ENCODE measurements at places on chromosomes 2 and 18.

DNA sequence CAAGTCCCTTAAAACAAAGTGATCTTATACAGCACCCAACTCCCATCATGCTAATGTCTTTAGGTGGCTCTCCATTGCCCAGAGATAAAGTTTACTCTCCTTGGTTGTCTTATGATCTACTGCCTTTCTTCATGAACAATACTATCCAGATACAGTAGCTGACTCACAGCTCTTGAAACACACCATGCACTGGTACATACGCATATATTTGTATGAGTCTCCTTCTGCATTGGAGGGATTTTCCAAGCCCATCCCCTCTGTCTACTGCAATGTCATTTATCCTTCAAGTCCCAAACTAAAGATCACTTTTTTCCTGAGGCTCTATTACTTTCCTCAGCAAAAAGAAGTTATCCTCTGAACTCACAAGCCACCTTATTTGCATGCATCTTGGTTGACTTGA lies 84.7 kb upstream of the LRATD1 start:
- no peak for DNase-seq

DNA sequence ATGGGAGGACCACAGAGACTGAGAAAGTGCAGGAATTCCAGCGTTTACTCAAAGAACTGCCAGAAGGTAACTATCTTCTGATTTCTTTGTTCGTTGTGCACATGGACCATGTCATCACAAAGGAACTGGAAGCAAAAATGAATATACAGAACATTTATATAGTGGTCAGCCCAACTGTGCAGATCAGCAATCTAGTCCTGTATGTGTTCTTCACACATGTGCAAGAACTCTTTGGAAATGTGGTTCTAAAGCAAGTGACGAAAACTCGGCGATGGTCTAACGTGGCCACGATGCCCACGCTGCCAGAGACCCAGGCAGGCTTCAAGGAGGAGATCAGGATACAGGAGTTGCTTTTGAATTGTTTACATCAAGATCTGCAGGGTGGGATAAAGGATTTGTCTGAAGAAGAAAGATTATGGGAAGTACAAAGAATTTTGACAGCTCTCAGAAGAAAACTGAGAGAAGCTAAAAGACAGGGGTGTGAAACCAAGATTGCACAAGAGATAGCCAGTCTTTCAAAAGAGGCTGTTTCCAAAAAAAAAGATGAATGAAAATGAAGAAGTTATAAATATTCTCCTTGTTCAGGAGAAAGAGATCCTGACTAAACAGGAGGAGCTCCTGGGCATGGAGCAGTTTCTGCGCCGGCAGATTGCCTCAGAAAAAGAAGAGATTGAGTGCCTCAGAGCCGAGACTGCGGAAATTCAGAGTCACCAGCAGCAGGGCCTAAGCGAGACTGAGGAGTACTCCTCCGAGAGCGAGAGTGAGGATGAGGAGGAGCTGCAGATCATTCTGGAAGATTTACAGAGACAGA lies 8.3 kb upstream of the CHST10 start:
- DNase-seq, result no peak

GRCh38 chr2:196742685-196743084 lies 56.8 kb downstream of the GTF3C3 start:
- DNase-seq, result no peak

DNA sequence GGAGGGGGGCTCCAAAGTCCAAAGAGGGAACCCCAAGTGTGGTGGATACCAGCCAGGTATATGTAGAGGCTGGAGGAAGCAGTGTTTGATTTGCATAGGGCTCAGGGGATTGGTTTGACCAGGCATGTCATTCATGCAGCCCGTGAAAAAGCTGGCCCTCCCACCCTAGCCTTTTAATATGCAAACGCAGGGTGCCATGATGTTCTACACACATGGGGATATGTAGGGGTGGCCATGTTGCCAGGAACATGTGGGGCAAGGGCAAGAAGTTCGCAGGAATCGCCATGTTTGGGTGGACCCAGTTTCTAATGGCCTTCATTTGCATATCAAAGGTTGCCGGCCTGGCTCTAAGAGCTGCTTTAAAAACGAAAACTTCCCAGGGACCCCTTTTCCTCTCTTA lies 33.6 kb downstream of the B3GNT7 start:
- DNase-seq, result no peak

DNA sequence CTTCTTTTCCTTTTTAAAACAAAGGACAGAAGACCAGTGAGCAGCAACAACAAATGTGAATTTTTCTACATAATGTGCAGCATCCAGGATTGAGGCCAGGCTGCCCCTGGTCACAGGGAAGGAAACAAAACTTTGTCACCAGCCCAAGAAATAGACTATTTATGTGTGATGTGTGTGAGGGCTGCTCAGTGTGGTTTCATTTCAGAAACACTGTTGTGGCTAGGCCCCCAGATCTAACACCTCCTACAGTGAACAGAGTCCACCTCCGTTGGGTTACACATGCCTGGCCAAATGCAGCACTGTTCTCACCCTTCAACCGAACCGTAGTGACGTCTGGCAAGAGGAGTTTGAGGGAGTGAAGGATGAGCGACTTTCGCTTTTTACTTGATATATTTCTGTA lies 146.3 kb upstream of the RIOK3 start:
- DNase-seq, result no peak

DNA sequence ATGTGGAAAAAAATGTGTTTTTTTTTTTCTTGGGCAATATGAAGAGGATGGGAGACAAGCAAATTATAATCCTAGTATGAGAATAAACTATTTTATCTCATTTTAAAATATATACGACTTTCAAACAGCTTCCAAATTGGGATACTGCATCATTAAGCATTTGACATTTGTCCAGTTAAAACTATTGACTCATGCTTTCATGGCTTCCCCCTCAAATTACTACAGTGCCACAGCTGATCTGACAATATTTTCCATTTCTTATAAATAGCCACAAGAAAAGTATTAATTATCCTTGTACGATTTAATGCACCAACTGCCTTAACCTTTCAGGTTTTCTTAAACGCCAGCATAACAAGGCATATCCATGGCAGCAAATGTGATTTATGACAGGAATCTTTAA lies 1134.8 kb upstream of the ZEB2 start:
- DNase-seq, result no peak

DNA sequence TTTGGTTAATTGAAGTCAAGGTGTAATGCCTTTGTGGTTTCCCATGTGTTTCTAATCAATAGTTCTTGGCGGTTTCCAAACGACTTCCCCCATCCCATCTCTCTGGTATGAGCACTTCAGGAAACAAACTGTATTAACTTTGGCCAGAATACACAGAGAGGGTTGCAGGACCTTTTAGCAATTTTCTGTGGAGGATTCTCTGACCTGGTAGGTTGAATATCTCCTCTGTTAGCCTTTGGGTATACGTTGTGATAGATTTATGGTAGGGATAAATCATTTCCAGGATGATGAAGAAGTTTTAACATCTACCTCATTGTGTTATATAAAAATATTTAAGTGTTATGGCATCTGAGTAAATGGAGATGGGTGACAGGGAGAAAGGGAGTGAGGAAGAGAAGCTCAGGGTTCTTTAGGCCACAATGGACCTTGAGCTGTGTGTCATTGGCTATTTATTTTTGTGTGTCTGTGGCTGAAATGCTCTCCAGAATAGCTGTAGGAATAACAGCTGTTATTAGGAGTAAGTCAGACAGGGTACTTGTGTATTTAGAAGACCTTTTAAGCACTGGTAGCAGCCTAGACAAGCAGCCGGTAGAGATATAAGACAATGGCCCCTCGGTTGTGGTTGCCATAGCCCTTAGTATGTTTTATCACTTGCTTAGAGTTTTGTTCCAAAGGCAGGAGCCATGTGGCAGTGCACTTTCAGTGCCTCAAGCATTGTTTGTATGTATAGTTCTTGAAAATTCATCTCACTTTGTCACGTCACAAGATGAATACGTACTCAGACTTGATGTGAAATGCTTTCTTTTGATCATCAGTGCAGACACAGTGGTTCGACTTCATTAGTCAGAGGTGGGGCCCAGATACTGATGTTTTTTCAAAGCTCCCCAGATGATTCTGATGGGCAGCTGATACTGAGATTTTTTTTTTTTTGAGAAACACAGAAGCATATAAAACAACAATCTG lies 91.1 kb downstream of the FMNL2 start:
- no peak for DNase-seq

DNA sequence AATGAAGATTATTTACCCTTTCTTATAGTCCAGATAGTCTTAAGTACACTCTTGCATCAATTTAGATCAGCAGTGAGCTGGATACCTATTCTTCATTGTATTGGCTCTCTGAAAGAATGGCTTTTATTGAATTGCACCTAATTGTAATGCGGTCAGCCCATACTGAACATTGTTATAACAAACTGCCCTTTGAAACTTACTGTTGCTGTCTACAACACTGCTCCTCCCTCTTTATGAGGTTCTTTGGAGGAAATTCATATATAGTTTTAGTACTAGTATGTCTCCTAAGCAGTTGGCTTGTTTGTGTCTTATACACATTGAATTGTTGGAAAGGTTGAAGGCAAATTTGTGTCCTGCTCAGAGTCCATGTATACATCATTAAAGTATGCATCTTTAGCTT lies 66.5 kb upstream of the UGP2 start:
- DNase-seq, result no peak

DNA sequence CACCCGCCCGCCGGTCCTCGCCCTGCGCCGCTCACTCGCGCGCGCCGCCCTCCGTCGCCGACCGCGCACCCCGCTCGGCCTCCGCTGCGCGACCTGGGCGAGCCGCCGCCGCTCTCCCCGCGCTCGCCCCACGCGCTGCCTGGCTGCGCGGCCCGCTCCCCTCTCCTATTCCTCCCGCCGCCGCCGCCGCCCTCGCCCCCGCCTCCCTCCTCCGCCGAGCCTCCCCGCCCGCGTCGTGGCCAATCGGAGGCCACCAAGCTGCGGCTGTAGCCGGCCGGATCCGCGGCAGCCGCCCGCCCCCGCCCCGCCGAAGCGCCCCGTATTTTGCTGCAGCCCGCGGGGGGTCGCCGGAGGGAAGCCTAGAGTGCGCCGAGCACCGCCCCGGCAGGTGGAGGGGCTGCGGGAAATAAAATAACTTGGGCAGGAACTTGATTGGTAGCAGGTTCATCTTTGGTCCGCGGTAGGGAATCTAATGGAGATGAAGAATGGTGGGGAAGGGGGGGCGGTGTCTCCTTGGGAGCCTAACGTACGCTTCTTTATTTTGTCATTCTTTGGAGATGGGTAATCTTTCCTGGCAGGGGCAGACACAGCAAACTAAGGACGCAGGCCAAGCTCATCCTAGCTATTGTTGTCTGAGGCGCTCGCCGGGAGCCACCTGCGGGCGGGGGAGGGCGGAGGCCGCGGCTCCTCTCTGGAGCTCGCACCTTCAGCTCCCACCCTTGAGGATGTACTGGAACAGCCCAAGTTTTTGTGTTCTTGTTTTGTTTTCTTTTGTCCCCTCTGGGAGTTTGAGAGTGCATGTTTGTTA lies 1.1 kb upstream of the CDH2 start:
- DNase-seq, result no peak

DNA sequence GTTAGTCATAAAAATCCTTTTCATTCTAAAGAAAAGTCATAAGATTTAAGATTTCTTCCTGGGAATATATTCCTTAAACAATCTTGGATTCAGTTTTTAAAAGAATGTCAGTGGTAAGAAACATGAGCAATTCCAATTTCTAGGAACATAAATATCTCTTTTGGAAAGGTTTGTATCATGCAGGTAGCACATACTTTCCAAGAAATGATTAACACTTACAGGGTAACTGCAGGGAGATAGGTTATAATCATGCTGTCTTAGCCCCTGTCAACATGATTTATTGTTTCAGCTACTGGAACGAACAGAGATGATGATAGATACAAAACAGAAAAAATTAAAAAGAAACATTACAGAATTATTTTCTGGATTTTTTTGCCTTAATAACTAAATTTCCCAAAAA lies 1537.7 kb downstream of the LRP1B start:
- no peak for DNase-seq

DNA sequence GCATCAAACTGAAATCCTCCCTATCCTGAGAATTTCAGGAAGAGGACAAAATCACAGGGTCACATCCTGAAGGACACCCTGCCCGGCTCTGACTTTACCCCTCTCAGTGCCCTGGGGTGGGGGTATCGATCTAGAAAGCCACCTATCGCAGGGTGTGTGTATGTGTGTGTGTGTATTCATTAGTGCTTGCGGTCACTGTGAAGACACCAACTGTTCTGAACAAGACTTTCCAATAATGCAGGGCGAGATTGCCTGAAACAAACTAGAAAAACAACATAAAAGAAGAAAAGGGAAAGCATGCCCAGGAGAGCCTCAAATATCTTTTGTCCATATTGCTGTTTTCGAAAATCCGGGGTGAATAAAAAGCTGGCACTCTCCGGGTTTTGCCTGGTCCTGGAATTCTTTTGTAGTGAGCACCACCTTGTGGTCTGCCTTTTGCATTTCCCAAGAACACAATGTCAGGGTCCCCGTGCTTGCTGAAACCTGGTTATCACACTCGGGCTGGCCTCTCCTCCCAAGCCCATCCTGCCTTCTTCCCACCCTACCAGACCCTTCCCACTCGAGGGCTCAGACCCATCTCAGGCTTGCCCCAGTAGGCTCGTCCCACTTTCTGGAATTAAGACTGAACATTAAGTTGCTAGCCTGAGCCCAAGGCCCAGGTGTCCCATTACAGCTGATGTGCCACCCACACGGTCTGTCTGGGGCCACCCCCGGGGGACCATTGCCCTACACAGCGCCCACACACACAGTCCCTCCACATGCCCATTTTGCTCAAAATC lies 25.0 kb upstream of the COPS8 start:
- DNase-seq, result peak; percentile 7

DNA sequence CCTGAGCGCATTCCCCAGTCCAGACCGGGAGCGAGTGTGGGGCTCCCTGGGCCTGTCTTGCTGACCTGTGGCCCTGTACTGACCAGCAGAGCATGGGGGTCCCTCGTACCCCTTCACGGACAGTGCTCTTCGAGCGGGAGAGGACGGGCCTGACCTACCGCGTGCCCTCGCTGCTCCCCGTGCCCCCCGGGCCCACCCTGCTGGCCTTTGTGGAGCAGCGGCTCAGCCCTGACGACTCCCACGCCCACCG lies 5.3 kb downstream of the NEU4 start:
- no peak for DNase-seq

DNA sequence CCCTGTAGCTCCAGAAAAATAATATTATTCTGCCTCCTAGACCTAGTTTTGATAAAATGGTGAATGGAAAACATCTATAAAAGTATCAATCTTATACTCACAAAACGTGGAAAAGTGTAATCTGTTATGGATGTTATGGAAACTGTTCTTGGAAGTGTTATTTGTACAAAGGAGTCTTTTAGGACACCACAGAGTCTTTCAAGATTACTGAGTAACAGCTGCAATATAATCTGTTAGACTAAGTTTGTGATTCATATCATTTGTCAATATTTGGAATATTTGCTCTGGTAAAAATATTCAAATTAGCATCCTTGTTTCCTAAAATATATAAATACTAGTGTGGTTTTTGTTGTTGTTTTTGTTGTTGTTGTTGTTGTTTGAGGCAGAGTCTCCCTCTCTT lies 87.9 kb downstream of the RAD51AP2 start:
- no peak for DNase-seq

GRCh38 chr2:240179941-240180666 lies 39.6 kb upstream of the OTOS start:
- no peak for DNase-seq

GRCh38 chr2:224034017-224034416 lies 5.1 kb downstream of the SERPINE2 start:
- DNase-seq, result no peak
